ENCODE measurements at places on chromosomes 16 and 17. TPM values are rescaled to one million over a fixed set of nuclear protein-coding genes. Genes with fewer than 3 reads are reported as not detected.

GRCh38 chr16:28161626-28162025 is 50.1 kb downstream of the XPO6 start:
- DNase-seq, result no peak

- DNase-seq, result no peak
Measured at GRCh38 chr17:44402564-44403172, 13.2 kb upstream of the ITGA2B start.

DNA sequence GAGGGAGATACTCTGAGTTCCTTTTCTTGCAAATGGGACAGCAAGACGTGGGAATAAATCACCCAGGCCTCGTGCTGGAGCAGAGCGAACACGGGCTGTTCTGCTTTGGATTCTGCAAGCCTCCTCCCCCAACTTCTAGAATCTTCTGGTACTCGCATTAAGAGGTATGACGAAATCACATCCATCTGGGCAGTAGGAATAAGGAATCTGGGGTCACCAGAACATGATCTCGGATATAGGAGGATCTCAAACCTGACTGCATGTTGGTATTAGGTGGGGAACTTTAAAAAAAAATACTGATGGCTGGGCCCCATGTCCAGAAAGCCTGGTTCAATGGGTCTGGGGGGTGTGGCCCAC is 49.8 kb upstream of the USP7 start:
- DNase-seq, result no peak

DNA sequence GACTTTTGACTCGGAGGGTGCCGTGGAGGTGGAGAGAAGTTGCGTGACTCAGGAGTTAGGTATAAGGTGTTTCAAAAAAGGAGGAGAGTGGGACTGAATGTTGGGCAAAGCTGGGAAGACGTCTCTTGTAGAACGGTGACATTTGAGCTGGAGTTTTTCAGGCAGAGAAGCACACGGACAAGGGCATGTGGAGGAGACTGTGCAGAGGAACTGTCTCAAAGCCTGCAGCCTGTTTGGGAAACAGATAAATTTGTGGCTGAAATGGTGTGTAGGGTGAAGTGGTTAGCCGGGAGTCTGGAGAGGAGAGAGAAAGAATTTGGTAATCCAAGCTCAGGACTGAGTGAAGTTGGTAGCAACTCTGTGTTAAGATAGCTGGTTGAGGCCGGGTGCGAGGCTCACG is 9.8 kb downstream of the USP10 start:
- no peak for DNase-seq

Gene PLCG2
- 5.7 TPM for total RNA-seq

- no peak for DNase-seq
Measured at GRCh38 chr16:78607465-78607864, 508.0 kb downstream of the WWOX start.

DNA sequence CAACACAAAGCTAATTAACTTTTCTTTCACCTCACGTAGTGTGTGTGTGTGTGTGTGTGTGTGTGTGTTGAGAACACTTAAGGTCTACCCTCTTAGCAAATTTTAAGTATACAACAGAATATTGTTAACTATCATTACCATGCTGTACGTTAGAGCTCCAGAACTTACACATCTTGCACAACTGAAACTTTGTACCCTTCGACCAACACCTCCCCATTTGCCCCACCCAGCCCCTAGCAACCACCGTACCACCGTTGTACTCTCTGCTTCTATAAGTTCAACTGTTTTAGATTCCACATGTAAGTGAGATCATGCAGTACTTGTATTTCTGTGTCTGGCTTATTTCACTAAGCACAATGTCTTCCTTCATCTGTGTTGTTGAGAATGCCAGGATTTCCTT is 28.1 kb upstream of the MLYCD start:
- no peak for DNase-seq

GRCh38 chr16:54687043-54687899 is 243.4 kb upstream of the IRX5 start:
- no peak for DNase-seq

Gene C16orf96
- total RNA-seq, result 0.45 TPM

DNA sequence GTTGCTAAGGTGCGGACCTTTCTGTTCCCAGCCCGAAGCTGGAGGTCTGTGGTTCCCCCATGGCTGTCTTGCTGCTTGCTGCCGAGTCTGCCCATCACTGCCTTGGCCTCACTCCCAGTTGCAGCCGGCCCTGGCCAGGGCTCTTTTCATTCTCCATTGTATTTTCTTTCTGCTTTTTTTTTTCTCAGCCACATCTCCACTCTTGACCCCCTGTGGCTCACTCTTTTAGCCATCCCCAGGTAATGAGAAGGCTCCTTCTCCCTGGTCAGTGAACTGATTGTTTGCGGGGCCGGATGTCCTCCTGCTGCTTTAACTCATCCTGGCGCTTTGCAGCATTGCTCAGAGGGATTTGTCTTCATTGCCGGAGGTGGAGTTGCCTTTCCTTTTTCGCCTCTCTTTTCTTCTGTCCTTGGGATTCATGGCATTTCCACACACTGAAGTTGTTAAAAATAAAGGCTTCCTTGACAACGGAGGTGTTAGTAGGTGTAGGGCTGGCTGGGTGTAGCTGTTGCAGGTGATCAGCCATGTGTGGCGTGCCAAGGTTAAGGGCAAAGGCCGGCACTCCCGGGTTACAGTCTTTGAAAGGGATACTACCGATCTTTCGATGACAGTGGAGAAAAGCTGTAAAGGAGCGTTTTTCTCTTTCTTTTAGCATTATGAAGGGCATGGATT is 34.1 kb downstream of the MAP2K6 start:
- no peak for DNase-seq

- no peak for DNase-seq
Measured at GRCh38 chr16:78639775-78640174, 540.3 kb downstream of the WWOX start.

GRCh38 chr17:57221366-57222350 is 34.7 kb upstream of the MSI2 start:
- no peak for DNase-seq

GRCh38 chr16:57192146-57192545 is 6.0 kb downstream of the RSPRY1 start:
- no peak for DNase-seq

Gene RAB40B
- 25.0 TPM for total RNA-seq

DNA sequence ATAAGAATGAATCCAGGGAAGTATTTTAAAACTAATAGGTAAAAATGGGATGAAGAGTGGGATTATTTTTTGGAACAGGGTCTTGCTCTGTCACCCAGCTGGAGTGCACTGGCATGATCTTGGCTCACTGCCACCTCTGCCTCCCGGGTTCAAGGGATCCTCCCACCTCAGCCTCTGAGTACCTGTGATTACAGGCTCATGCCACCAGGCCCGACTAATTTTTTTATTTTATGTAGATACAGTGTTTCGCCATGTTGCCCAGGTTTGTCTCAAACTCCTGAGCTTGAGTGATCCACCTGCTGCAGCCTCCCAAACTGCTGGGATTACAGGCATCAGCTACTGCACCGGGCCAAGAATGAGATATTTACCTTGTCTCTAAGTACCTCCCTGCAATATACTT is 22.1 kb downstream of the NSMCE1 start:
- DNase-seq, result no peak

Gene CHST5
- total RNA-seq, result 0.50 TPM

DNA sequence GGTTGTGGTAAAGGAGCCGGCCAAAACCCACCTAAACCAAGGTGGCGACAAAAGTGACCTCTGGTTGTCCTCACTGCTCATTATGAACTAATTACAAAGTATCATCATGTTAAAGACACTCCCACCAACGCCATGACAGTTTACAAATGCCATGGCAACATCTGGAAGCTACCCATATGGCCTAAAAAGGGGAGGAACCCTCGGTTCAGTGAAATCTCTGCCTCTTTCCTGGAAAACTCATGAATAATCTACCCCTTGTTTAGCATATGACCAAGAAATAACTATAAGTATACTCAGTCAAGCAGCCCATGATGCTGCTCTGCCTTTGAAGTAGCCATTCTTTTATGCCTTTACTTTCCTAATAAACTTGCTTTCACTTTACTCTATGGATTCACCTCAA is 72.2 kb downstream of the CYLD start:
- no peak for DNase-seq

All from mesothelial cell of epicardium (in vitro differentiated cells).